ENCODE measurements at places on chromosomes 4 and X. TPM values are rescaled to one million over a fixed set of nuclear protein-coding genes. Genes with fewer than 3 reads are reported as not detected.

DNA sequence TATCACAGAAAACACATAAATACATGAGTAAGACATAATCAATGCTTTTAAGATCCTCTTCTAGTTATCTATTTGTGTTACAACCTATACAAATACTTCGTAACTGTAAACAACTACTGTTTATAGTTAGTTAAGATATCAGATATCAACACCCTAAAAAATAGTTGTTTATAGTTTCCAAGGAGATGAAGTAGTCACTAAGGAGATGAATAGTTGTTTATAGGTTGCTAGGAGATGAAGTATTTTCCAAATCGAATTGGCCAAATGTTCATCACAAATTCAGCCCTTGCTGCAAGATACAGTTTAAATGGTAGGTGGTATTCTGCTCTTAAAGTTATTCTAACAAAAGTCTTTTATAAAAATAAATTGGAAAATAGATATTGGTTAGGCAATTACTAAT, 618.2 kb upstream of the PCDH10 start:
- DNase-seq = no peak

- no peak for DNase-seq
Measured at GRCh38 chr4:176967586-176967985, 174.9 kb upstream of the VEGFC start.

DNA sequence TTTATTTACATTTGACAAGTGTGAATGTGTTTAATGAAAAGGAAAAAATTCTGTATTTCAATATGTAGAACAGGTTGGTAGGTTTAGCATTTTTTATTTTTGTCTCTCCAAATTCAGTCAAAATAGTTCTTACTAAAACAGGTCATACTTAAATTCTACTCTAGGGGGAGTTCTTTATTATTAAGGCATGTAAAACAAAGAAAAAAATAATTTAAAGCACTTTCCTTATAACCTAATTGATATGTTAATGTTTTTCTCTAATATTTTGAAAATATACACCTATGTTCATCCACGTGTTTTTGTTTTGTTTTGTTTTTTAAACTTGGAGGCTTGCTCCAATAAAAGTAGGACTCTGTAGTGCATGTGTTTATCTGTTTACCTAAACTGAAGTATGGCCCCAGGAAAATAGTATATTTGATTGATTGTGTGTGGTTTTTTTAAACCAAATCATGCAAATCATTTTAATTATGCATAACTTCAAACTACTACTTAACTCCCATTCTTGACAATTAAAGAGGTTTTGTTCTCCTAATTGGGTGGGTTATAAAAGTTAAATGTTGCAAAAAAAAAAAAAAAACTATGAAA, 562.7 kb downstream of the RPA4 start:
- DNase-seq = no peak

DNA sequence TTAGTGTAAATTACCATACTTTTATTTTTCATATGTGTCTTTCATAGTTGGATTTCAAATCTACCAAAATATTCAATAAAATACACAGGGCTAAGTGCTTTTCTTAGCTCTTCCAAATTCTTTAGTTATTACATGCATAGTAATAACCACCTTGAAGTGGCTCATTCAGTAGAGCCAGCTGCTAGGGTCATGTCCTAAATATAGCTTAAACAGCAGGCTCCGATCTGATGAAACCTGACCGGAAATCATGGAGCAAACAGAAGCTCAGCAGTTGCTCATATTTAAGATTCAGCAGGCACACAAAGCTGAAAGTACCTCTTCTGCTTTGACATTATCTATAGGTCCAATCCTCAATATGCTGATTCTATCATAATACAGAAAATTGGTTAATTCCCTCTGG, 1470.4 kb downstream of the ADGRL3 start:
- no peak for DNase-seq

DNA sequence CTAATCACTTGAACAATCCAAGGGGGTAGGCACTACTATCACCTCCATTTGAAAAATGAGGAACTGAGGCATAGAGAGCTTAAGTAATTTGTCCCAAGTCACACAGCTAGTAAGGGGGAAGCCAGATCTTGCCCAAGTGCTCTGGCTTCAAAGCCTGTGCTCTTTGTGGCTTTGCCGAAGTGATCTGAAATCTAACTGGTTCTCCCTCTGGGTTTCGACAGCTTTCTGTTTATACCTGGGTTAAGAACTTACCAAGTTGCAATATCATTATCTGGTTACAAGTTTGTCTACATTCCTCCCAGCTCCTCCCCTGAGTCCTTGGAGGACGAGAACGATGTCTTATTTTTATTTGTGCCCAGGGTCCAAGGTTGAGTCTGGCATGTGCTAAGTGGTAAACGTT, 125.3 kb upstream of the RAI2 start:
- no peak for DNase-seq

GRCh38 chrX:13939741-13940597, 89.7 kb downstream of the GEMIN8 start:
- no peak for DNase-seq

DNA sequence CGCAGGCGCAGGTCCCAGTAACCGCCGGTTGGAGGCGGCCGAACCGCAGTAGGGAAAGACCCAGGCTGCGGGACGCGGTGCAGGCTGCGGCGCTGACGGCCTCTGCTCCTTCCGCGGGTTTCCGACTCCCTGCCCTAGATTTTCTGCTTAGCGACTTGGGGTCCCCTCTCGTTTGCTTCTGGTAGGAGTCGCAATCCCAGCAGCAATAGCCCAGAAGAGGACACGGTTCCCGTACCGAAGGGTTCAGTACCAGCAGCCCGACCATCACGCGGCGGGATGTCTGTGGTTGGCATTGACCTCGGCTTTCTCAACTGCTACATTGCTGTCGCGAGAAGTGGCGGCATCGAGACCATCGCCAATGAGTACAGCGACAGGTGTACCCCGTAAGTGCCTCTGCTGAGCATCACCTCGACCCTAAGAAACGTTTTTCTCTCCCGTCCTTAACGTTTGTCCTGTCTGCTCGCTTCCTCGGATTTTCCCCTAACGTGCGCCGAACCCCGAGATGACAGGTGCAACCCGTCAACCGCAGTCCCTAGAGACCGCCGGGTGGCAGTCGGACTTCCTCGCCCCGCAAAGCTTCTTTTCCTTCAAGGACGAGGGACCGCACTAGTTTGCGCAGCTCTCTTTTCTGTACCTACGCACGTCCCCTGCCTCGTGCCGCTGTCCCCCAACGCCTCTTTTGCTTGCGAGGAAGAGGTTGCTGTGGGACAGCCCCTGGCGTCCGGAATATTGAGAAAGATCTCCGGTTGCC, at the start of gene HSPA4L:
Gene HSPA4L, plus strand, starts transcription at position 48 of the 751 bp plus-strand sequence. Its CDS starts 229 bp downstream, at position 277.
- DNase-seq = peak; percentile 77

GRCh38 chr4:96775501-96775900, 935.6 kb downstream of the PDHA2 start:
- no peak for DNase-seq

DNA sequence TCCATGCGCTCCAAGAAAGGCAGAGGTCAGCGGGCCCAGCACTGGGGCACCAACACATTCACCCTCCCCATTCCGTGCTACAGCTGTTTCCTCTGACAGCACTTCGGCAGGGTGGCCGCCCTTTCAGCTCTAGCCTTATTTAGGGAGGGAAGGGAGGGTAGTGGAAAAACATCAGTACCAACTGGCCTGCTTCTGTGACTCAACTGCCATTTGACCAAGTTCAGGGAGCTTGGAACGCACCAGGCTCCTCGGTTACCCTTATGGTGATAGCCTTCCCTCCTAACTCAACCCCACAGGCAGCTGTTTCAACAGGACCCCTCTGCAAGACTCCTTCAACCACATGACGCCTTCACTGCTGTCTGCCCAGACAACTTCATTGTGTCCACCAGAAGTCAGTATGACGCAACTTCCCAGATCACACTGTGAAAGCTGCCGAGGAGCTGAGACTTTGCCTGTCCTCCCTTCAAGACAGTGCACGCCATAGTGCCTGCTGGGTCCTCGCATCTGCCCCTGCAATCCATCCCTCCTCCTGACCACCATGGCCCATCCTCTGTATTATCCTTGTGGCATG, 132.2 kb downstream of the AFAP1 start:
- peak; percentile 76 for DNase-seq

DNA sequence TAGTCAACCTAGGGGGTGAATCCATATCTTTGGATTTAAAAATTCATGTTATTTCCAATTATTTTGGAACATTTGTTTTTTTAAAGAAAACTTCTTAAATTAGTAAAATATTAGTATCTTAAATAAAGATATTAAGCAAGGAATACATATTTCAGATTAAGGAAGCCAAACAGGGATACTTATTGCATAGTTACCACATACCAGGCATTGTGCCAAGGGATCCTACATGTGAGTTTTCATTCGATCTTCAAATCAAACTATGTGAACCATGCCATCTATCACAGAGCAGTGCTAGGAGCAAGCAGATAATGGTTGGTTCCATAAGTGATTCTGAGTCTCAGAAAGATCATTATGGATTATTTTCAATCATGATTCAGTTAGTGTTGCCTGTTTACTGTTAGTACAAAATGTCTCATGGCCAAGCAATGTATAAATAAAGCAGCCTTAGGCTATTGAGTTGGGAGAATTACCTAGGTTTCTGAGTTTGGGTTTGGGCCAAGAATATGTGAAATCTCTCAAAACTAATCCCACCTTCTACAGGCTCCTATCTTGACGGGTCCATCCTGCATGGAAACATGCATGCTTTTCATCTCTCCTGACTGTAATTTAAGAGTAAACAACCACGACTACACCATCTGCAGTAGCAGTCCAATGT, 176.7 kb downstream of the NPFFR2 start:
- no peak for DNase-seq

GRCh38 chr4:38149997-38150671, 189.9 kb downstream of the PTTG2 start:
- no peak for DNase-seq

GRCh38 chr4:98261405-98262291, 464 bp downstream of the RAP1GDS1 start:
- peak; percentile 80 for DNase-seq

DNA sequence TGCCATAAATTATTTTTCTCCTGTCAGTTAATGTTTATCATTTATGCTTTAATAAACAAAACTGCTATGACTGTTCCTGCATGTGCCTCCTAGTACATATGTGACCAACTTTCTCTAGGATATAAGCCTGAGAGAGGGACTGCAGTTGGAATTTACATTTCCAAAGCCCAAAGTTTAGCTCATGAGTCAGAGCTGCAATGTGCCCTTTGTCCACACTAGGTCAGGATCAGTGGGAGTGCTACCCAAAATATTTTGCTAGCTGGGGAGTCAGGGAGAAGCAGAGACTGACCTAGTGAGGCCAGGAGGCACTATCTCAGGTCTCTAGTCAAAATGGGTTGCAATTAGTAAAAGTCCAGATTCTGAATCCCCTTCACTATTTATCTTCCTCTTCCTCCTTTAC, 92.7 kb downstream of the AR start:
- DNase-seq = no peak

DNA sequence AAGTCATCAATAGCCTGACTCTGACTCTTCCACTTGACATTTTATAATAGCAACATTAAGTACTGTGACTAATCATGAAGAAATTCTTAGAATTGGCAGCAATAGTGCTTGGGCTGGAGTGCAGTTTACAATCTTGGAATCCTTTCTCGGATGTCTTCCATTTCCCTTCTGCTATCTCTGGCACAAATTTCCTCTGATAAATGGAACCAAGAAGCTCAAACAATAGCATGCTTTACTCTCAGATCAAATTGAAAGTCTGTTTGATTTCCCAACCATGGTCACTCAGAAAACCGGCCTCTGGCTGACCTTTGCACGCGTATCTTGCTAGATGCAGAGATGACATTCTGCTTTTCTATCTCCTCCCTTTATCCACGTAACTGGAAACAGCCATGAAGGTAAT, 99.0 kb upstream of the SPANXC start:
- no peak for DNase-seq

DNA sequence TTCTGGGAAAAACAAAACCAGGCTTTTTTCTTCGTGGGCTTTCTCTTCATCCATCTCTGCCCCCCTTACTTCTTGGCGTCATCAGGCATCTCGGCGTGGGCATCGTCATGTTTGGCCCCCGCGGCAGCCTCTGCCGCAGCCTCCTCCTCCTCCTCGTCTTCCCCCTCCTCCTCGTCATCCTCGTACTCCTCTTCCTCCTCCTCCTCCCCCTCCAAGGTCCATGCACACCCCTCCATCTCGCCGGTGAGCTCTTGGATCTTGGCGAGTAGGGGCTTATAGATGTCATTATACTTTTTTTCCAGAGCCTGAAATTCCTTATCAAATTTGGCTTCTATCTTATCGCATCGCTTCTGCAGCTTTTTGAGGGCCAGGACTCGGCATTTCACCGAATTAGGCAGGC, 488 bp downstream of the NAP1L5 start:
- no peak for DNase-seq

- no peak for DNase-seq
Measured at GRCh38 chr4:76376534-76376933, 44.4 kb downstream of the CCDC158 start.

DNA sequence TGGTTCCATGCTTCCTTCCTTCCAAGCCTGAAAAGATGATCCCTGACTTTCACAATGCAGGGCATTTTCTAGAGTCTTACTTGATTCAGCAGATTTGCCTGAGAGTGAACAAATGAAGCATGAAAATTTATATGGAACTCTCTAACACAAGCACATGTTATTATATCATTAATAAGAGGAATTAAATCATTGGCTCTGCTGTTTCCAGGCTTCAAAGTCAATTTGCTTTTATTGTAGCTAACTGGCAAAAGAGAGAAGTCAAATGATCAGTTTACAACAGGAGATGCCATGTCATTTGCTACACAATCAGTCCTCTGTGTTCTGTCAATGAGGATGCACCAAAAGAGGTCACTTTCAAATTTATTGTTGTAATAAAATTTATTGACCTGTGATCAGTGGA, 101.5 kb upstream of the UGT8 start:
- no peak for DNase-seq

- DNase-seq = no peak
Measured at GRCh38 chrX:70289168-70289792, 447 bp downstream of the PDZD11 start.

GRCh38 chrX:21658152-21658737, at the start of gene KLHL34:
Gene KLHL34, minus strand, starts transcription at chrX:21658330. Its CDS starts 542 bp downstream, at chrX:21657788.
- DNase-seq = no peak

DNA sequence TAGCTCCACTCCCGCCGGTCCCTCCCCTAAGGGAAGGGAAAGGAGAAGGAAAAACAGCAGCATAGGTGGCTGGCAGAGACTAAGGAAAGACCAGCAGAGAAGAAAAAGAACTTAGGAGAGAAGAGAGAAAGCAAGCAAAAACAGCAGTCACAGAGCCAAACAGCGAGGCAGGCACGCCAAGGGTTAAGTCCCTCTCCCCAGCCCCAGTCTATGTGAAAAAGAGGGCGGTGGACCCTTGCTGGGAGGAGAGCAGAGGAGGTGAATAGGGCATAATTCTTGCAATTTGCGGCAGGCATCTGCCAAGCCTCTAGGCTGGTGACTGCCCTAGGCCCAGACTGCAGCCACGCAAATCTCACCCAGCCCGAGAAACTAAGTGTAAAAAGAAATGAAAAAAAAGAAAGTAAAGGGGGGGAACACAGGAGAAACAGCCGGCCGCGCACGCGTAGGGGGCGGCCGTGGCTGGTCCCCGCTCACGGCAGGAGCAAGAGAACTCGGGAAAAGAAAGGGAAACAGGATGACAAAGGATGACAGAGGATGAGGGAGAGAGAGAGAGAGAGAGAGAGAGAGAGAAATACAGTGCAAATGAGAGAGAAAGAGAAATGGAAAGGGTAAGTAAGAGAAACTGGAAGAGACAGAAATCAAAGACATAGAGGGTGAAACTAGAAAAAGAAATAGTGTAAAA, 48.6 kb downstream of the MAGEA9 start:
- DNase-seq = no peak

- no peak for DNase-seq
Measured at GRCh38 chrX:41352329-41352838, 18.4 kb downstream of the DDX3X start.

Gene ARHGAP10
- 41.8 TPM for total RNA-seq

Gene GLUD2
- 1.6 TPM for total RNA-seq

Gene FHIP1A
- 19.5 TPM for total RNA-seq

Gene PDZD11
- 32.7 TPM for total RNA-seq

Gene GRIPAP1
- total RNA-seq = 24.9 TPM
